ENCODE measurements at places on chromosomes 1 and 21.

DNA sequence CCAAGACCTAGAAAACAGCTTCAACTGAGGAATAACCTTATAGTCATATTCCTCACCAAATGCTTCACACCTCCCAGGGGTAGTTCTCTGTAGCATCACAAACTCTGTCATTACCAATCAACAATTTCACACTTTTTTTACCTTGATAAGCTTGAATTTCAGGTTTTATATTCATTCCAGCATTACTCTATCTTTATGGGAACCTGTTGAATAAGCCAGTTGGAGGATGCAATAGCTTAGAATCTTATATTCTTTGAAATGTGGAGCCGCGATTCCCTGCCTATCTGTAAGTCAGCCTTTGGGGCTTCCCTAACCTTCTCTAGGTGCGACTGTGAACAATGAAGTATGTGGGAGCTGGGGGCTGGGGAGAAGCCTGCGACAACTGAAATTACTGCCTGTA is 145.4 kb downstream of the GREM2 start:
- no peak for DNase-seq

DNA sequence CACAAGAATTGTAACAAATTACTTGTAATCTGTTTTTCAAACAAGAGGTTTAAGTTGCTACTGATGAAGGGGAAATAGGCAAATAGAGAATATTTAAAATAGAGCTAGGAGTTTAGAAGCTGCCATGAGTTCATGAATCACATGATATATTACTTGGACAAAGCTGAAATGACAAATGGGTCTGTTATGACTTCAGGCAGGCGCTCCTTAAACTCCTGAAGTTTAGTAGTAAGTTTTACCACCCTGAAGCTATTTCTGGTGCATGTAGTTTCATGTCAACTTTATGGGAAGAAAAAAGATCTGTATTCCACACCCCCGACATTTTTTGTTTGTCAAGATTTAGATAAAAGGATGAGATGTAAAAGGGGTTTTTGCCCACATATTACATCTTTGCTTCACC is 58.5 kb downstream of the PLA2G4A start:
- no peak for DNase-seq

DNA sequence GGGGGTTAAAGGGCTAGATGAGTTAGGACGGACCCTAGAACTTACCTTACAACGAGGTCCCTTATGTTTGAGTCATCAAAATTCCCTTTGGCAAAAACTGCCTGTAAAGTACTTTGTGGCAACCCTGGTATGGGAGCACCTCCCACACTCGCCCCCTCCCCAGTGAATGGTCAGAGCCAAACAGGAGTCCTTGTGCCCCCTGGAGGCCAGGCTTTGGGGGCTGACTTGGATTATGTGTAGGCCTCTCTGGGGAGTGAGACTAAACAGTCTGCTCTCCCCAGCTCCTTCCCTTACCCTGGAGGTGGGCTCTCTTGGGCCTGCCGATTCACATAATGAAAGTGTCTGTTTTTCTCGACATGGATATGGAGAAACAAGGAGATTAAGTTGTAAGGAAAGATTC is 81.2 kb downstream of the ADCY10 start:
- DNase-seq: no peak

DNA sequence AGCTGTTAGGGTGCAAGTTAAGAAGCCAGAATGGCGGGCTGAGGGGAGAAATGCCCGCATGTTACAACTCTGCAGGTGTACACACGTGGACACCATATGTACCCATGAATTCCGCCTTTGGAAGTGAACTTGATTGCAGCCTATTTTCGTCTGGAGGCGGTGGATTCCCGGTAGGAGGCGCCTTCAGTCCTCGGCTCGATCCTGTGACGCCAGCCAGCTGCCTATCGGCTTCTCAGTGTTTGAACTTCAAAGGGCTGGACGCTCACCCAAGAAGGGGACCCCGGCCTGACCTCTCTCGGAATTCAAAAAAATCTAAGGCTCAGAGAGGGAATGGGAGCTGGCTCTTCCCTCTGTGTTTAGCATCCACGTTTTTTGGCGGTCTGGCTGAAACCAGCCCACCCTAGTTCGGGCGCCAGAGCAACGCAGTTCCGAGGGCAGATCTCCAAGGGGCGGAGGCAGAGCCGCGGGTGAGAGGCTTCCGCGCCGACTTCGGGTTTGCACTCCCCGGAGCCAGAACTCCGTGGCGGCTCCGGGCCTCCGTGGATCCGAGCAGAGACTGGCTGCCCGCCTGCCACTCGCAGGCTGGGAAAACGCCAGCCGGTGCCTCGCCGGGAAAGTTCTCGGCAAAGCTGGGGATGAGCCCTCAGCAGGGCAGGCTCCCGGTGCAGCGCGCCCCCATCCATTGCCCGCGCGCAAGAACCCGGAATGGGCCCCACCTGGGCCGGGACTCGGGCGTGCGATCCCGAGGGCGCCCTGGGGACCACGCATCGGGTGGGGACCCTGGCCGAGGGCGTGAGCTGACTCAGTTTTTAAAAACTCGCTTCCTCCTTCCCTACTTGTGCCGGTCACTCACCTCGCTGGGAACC is 996 bp upstream of the TMEM51 start:
- no peak for DNase-seq

GRCh38 chr1:171438441-171438840 is 46.9 kb upstream of the PRRC2C start:
- DNase-seq: no peak

- DNase-seq: no peak
These were observed 44.0 kb downstream of the OPTC start for GRCh38 chr1:203537806-203538464.

- no peak for DNase-seq
These were observed 141.1 kb upstream of the SAMSN1 start for GRCh38 chr21:14687268-14687625.

GRCh38 chr1:244165701-244166100 is 114.6 kb downstream of the ZBTB18 start:
- DNase-seq: no peak

GRCh38 chr1:9245230-9245619 is 10.7 kb downstream of the H6PD start:
- no peak for DNase-seq

DNA sequence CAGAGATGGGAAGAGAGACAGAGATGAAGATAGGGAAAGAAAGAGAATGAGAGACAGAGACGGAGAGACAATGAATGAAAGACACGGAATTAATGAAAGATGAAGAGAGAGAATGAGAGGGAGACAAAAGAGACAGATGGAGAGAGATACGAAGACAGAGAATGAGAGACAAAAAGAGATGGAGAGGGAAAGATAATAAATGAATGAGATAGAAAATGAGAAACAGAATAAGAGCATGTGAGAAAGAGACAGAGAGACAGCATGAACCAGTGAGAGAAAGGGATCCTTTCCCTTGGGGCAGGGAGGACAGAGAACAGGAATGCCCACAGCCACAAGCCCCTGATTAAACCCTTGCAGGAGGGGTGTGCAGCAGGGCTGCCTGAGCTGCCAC is 5.3 kb upstream of the WNT9A start:
- no peak for DNase-seq

- no peak for DNase-seq
These were observed 204.5 kb downstream of the TTLL7 start for GRCh38 chr1:83794384-83794783.

GRCh38 chr1:62082456-62083363 is 111.9 kb upstream of the L1TD1 start:
- DNase-seq: peak; percentile 39

- no peak for DNase-seq
These were observed 22.8 kb downstream of the C2CD2 start for GRCh38 chr21:41931041-41931451.

DNA sequence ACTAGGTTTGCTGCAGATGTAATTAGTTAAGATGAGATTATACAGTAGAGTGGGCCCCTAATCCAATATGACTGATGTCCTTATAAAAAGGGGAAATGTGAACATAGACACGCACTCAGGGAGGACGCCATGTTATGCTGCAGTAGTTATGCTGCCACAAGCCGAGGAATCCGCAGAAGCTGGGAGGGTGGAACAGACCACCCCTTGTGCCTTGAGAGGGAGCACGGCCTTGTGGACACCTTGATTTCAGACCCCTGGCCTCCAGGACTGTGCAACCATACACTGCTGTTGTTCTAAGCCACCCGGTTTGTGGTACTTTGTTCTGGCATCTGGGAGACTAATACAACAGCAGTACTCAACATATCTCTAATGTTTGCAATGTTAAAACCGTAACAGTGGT is 57.9 kb upstream of the HIVEP3 start:
- no peak for DNase-seq

- DNase-seq: no peak
These were observed 25.5 kb downstream of the CD58 start for GRCh38 chr1:116545359-116545705.

DNA sequence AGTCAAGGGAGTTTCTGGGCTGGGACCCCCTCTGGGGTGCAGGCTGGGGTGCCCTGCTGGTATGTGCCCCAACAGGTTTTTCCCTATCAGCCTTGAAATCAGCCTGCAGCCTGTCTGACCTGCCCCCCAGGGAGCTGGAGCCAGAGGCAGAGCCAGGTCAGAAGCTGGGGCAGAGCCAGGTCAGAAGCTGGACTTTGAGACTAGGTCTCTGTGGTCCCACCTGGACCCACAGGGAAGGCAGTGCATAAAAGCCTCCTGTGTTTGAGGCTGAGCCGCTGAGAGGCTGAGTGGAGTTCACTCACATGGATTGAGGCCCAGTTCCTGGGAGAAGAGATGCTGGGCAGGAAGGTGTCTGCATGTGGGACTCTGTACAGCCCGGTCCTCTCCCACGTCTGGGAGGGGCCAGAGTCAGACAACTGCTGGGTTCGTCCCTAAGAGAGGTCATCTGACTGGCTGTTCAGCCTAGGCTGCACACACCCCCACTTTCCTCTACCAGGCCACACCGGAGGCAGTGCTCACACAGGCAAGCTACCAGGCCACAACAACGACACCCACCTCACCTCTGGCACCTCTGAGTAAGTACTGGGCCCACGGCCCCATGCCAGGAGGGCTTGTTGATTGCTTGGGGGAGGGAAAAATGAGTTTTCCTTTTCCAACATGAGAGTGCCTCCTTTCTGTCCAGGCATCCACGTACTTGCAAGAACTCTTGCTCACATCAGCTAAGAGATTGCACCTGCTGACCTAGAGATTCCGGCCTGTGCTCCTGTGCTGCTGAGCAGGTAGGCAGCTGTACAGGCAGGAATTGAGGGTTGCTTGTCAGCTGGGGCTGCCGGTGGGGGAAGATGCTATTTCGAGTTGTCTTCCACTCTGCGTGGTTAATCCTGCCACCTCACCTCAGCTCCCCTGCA is at the start of gene ANXA9:
Gene ANXA9, plus strand, starts transcription at position 488 of the 908 bp plus-strand sequence. CDS start 814 bp downstream, outside the sequence.
- no peak for DNase-seq

DNA sequence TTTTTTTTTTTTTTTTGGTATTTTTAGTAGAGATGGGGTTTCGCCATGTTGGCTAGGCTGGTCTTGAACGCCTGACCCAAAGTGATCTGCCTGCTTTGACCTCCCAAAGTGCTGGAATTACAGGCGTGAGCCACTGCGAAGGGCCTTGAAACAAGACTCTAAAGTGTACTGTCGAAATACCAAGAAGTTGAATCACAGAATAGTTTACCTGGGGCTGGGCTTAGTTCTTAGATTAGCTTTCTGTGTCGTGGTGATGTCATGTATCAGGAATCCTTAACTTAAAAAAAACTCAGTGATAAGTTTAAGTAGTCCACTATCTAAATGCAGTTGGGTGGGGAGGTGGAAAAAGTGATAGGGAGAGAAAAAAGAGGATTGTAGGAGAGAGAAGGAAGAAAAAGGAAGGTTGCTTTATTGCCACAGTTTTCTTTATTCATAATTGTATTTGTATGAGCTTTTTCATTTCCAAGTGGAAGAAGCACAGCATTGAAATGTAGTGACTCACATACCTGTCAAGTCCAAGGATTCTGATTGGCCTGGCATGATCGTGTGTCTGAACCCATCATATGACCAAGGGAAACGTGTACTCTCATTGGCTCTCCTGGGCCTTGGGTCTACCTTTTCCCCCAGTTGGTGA is 13.4 kb downstream of the ITSN1 start:
- DNase-seq: no peak

DNA sequence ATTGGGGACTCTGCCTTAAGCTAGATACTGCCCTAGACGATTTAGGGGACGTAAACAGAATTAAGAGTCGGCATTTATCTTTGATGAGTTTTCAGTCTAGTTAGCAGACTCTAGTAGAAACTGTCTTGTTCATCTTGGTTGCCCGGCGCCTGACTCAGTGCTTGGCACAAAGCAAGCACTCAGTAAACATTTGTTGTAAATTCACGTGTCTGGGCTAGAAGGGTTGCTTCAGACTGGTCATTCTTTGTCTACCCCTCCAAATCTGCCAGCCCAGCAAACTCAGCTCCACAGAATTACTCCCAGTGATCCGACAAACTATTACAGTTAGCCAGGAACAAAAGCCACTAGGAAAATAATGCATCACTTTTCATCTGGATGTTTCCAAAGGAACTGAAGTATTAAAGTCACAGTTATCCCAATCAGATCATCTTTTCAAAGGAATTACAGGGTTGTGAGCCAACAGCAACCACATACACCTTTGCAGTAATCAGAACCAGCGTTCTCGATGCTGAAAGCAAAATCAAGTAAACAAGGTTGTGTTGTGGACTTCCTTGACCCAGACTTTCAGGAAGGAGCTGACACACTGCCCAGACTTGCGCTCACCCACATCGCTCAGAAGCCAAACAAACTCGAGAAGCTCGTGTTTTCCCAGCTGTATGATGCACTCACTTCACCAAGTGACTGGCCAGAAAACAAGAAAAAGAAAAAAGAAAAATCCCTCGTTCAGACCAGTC is 66.5 kb upstream of the GADD45A start:
- DNase-seq: no peak

DNA sequence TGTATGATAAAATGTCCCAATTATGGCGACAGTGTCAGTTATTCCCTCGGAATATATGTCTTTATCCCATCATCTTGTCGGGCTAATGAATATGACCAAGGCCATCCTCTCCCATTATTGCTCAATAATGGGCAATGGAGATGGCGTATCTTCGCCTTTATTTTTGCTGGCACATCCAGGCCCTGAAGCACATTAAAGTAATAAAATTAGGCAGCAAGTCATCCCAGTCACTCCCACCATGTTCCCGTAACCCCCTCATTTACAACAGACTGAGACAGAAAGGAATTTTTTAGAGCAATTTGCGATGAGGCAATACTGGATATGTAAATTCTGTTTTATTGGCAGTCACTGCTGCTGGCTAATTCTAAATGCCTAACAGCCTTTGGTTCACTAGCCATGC is 35.3 kb downstream of the CLIC6 start:
- DNase-seq: no peak

- no peak for DNase-seq
These were observed 19.3 kb upstream of the SLC35A3 start for GRCh38 chr1:99950486-99950885.

GRCh38 chr1:147388969-147389368 is 146.5 kb downstream of the CHD1L start:
- no peak for DNase-seq

GRCh38 chr21:33820798-33821197 is 94.8 kb downstream of the ATP5PO start:
- no peak for DNase-seq

- no peak for DNase-seq
These were observed 27.6 kb downstream of the S100A10 start for GRCh38 chr1:151966061-151966460.
